ENCODE measurements at places on chromosomes 7 and 10.

GRCh38 chr7:12303495-12303894 lies 92.4 kb downstream of the TMEM106B start:
- no peak for DNase-seq

DNA sequence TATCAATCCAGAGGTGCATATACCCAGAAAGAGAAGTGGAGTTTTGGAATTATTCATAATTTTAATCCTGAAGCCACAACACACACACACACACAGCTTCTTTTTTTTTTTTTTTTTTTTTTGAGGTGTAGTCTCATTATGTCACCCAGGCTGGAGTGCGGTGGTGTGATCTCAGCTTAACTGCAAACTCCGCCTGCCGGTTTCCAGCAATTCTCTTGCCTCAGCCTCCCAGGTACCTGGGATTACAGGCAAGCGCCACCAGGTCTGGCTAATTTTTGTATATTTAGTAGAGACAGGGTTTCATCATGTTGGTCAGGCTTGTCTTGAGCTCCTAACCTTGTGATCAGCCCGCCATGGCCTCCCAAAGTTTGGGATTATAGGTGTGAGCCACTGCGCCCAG lies 35.4 kb downstream of the TET1 start:
- no peak for DNase-seq

GRCh38 chr10:17344206-17344605 lies 110.2 kb downstream of the ST8SIA6 start:
- no peak for DNase-seq

DNA sequence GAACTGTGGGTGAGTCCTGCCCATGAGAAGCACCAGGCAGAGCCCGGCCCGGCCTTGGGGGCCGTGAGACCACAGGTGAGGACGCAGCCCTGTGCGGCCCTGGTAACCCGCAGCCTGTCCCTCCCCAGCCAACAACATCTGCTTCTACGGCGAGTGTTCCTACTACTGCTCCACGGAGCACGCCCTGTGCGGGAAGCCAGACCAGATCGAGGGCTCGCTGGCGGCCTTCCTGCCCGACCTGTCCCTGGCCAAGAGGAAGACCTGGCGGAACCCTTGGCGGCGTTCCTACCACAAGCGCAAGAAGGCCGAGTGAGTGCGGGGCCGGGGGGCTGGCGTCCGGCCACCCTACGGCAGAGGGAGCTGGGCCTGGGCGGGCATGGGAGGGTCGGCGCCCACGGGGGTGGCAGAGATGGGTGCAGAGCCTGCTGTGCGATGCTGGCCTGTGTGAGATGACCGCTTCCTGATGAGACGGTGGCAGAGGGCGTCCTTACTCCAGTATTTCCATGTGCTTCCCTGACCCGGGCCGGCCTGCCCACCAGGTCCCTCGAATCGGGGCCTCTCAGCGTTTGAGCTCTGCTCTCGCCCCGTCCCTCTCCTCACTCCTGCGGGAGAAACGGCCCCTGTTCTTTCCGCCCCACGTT lies 34.1 kb upstream of the FOXL3 start:
- DNase-seq: no peak

DNA sequence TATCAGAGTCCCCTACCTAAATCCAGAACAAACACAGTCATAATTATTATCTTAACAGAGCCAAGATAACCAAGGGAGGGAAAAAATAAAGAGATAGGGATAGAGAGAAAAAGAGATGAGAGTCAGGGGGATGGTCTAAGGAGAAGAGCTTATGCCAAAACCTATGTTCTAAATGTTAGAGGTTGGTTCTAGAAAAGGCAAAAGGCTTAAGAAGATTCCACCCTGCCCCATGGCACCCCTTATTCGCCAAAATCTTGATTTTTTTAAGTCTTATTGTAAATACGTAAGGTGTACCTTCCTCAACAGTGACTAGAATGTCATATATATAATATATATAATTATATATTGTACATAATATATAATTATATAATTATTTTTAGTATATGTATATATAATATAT lies 29.6 kb upstream of the CTNNA3 start:
- no peak for DNase-seq

- no peak for DNase-seq
These were observed 530.9 kb upstream of the AUTS2 start for GRCh38 chr7:69067397-69067796.

DNA sequence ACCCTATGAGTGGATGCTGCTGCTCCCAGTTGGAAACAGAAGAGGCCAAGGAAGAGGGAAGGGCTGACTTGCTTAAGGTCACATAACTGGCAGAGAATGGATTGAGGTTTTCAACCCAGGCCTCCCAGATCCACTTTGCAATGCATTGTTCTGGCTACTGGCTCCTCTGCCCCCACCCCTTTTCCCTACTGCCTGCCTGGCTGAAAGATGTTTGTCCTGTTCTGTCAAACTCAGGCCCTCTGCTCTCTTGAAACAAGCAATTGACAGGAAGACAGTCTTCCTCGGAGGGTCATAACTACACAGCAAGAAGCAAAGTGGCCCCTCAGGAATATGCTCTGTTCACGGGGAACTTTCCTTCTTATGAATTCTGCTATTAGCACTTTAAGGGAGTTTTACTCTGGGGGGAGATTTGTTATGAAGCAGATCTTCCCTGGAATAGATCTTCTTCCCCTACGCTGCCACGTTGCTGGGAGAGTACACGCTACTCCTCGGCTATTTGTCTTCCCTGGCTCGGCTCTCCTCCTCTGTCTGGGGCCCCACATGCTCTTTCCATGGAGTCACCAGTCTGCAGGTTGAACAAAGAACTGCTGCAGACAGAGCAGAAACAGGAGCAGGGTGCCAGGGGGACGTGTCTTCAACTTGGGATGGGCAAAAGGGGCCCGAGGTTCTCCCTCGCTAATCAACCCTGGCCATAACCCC lies 436.1 kb downstream of the TYW1 start:
- no peak for DNase-seq

GRCh38 chr7:69426705-69427104 lies 171.6 kb upstream of the AUTS2 start:
- DNase-seq: no peak

DNA sequence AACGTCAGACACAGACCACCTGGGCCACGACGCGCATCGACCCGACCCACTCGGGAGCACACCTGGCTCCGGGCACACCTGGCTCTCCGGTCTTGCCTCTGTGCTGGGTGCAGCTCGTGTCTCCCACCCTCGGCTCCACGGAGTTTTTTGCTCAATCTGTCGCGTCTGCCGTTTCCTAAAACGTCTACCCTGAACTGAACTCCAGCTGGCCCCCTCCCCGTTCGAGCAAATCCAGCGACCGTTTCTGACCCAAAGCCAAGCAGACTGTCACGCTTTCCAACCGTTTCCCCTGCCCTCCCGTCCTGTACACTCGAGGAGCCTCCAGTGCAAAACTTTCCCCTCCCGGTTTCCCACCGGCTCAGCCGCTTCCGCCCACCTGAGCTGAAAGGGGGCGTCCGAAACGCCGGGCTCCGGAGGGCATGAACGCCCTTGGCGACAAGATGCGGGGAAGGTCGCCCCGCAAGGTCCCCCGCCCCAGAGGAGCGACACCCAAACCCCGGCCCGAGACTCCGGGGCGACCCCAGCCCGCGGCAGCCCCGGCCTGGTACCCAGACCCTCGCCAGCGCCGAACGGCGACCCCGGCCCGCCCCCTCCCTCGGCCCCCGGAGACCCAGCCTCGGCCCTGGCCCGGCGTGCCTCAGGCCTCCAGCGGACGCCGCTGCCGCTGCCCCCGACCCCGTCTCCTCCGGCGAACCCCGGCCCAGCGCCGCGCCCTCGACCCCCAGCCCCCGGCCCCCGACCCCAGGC lies 557 bp downstream of the CYTH3 start:
- no peak for DNase-seq

DNA sequence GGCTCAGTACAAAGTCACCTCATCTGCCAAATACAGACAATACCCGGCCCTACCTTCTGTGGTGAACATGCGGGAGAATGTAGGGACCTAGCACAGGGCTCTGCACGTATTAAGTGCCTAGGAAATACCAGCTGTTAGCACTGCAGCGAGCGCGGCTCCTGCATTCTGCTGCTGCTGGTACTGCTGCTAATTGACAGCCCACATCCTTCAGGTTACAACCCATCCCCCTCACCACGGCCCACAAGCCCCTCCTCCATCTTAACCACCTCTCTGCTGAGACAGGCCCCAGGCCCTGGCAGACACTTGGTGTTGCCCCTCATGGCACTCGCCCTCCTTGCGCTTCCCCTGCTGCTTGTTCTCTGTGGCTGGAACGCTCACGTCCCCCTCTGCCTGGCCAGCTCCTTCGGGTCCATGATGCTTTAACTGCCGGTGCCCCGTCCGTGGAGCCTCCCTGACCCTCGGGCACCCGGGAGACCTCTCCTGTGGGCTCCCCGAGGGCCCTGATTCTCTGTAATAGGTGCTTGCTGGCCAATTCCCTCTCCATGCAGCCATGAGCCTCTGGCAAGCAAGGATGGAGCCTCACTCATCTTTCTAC lies 53.3 kb upstream of the LOXL4 start:
- DNase-seq: no peak

GRCh38 chr10:51699145-51699474 lies 285 bp downstream of the CSTF2T start:
- DNase-seq: no peak

DNA sequence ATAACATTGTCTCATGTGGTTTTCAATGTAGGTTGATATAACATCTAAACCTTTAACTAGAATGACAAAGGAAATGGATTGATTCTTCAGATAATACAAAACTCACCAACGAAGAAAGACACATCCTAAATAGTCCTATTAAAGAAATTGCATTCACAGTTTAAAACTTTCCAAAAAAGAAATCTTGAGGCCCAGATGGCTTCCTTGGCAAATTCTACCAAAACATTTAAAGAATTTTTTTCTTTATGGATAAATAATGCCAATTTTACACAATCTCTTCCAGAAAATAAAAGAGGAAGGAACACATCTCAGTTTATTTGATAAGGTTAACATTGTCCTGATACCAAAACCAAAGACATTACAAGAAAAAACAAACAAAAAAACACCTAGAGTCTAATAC lies 349.5 kb downstream of the CALN1 start:
- no peak for DNase-seq

DNA sequence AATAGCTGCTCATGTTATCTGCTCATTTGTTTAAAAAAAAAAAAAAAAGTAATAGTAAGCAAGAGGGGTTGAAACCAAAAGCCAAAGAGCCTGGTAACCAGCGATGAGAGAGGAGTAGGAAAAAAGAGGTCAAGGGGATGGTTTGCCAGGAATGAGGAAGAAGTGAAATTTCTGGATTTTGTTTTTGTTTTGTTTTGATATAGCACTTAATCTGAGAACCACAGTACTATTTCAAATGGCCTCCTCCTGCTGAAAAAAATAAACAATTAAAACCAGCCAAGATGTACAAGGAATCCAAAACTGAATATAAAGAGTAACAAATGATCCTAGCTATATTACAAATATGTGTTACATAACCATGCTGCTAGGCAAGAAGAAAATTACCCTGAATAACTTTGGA lies 213.1 kb downstream of the FGFR2 start:
- DNase-seq: no peak

GRCh38 chr7:132247995-132248618 lies 328.2 kb downstream of the PLXNA4 start:
- no peak for DNase-seq

DNA sequence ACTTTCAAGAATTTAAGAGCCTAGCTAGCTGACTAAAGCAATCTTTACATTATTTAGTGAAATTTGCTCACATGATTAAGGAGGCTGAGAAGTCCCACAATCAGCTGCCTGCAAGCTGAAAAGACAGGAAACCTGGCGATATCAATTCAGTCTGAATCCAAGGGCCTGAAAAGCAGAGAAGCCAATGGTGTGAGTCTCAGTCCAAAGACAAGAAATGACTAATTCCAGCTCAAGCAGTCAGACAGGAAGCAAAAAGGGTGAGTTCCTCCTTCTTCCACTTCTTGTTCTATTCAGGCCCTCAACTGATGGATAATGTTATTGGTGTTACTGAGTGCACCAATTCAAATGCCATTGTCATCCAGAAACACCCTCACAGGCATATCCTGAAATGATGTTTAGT lies 1231.6 kb upstream of the CELF2 start:
- no peak for DNase-seq

- no peak for DNase-seq
These were observed 242.0 kb downstream of the ZMYND11 start for GRCh38 chr10:377228-377627.

DNA sequence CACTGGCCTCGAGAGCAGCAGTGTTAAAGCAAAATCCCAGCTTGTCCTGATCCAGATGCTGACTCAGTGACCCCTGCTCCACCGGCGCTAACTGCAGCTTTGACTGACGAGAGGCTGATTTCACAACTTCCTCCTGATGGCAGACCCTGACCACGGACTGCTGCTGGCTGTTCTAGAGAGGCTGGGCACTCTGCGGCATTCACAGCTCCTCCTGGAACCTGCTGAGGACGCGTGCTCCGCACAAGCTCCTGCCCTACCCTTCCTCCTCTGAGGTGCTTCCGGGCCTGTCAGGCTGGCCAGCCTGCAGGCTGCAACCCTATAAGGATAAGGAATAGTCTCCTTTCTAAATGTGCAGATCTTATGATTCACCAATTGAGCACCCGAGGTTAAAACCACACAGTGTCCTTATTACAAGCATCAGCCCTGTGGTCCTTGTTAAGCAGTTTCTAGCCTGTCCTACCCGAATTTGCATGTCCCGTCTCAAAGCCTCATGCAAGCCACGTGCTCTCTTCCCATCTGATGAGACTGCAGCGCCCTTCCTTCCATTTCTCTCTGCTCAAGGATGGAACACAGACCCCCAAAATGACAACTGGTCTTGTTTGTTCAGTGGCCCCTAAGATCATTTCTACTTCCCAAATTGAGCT lies 35.5 kb upstream of the NCAPG2 start:
- no peak for DNase-seq

- DNase-seq: no peak
These were observed 114.2 kb downstream of the ZMIZ1 start for GRCh38 chr10:79182781-79183467.

- DNase-seq: no peak
These were observed 3.3 kb upstream of the MAT1A start for GRCh38 chr10:80292607-80293239.

GRCh38 chr7:21269021-21269420 lies 158.9 kb upstream of the SP4 start:
- DNase-seq: peak; percentile 86

- no peak for DNase-seq
These were observed 102.7 kb upstream of the PRSS1 start for GRCh38 chr7:142646386-142647140.

- DNase-seq: no peak
These were observed 161.2 kb upstream of the FAM3C start for GRCh38 chr7:121557034-121557892.

- DNase-seq: no peak
These were observed 46.3 kb downstream of the LBX1 start for GRCh38 chr10:101182936-101183335.

DNA sequence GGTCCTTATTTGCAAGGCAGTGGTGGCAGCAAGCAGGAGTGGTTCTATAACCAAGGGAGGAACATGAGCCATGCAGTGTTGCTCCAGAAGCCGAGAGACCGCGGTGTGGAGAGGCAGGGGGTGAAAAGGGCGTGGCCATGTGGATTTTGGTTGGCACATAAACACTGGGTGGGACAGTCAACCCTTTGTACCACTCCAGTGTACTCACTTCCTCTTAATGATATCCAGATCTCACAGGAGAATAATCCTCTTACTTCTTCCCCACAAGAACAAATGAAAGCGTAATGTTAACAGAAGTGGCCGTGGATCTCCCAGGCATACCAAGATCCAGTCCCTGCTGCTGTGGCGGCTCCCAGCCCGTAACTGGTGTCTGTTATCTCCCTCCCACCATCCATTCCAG lies 42.4 kb downstream of the XRCC2 start:
- DNase-seq: no peak

GRCh38 chr10:28400681-28401080 lies 97.8 kb upstream of the MPP7 start:
- no peak for DNase-seq
